ENCODE measurements at places on chromosomes 2 and 18. TPM values are rescaled to one million over a fixed set of nuclear protein-coding genes. Genes with fewer than 3 reads are reported as not detected.

- no peaks in the 10 kb centered on the region for H3K36me3 ChIP-seq
- H3K4me1 ChIP-seq, result 0 out of 2 replicates have a peak, but pooled peaks cover 2% of the 10 kb centered on the region
- H3K27me3 ChIP-seq, result no peaks in the 10 kb centered on the region
- no peak overlapping the region for H3K4me3 ChIP-seq
These were observed 245.8 kb downstream of the SOX11 start for GRCh38 chr2:5937851-5938565.

DNA sequence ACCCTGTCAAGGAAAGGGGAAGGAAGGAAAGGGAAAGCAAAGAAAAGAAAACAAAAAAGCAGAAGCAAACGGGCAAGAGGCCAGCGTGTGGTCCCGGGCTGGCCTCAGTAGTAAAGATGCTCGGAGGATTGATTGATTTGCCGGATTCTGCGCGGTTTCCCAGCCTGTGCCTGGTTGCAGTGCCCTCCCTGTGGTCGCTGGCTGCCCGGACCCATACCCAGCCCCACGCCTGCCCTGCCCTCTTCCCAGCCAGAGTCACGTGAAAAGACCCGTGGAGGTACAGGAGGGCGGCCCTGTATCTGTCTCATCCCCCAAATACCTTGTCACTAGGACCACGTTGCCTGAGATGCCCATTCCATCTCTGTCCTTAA lies 55.1 kb upstream of the IMP4 start:
- H3K4me1 ChIP-seq, result no peaks in the 10 kb centered on the region
- no peak overlapping the region for H3K4me3 ChIP-seq
- DNase-seq, result no peak

GRCh38 chr18:49814147-49814499 lies 790 bp upstream of the ACAA2 start:
- H3K27ac ChIP-seq, result no peak overlapping the region
- H3K27me3 ChIP-seq, result no peaks in the 10 kb centered on the region
- DNase-seq, result peak; percentile 71
- H3K36me3 ChIP-seq, result peaks cover 27% of the 10 kb centered on the region

GRCh38 chr2:40488101-40488601 lies 36.3 kb upstream of the SLC8A1 start:
- peaks cover 6% of the 10 kb centered on the region for H3K36me3 ChIP-seq
- no peaks in the 10 kb centered on the region for H3K4me1 ChIP-seq
- no peak overlapping the region for H3K27ac ChIP-seq
- H3K4me3 ChIP-seq, result no peak overlapping the region
- no peak for DNase-seq

DNA sequence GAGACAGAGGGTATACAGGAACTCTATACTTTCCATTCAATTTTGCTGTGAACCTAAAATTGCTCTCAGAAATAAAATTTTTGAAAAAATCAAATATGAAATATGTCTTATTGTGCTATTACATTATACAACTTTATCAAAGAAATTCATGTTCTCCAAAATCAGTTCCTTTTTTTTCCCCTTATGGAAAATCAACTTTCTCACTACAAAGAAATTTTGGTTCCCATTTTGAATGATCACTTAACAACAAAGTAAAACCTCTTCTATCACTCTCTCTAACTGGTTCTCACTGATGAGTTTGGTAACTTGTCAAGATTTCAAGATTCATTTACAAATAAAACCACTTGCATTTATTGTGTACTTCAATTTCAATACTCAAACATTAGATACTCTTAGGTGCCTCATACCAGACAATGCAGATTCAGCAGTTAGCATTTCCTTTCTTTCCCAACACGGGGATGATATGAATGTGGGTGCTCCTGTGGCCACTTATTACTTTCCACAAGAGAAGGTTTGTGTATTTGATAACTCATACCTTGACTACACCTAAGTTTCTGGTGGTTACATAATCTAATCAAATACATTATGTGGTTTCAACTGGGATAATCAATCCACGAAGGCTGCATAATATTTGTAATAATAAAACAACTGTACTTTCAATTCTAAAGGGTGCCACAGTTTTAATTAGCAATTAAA lies 6.4 kb downstream of the PSME4 start:
- no peak for DNase-seq
- no peak overlapping the region for H3K27ac ChIP-seq
- H3K36me3 ChIP-seq, result no peaks in the 10 kb centered on the region
- H3K27me3 ChIP-seq, result no peaks in the 10 kb centered on the region

The XPO1 gene
- 320 TPM for total RNA-seq

- DNase-seq, result no peak
- no peaks in the 10 kb centered on the region for H3K27me3 ChIP-seq
- H3K4me1 ChIP-seq, result no peaks in the 10 kb centered on the region
- no peak overlapping the region for H3K4me3 ChIP-seq
These were observed 870.2 kb downstream of the CBLN2 start for GRCh38 chr18:71673954-71674353.

DNA sequence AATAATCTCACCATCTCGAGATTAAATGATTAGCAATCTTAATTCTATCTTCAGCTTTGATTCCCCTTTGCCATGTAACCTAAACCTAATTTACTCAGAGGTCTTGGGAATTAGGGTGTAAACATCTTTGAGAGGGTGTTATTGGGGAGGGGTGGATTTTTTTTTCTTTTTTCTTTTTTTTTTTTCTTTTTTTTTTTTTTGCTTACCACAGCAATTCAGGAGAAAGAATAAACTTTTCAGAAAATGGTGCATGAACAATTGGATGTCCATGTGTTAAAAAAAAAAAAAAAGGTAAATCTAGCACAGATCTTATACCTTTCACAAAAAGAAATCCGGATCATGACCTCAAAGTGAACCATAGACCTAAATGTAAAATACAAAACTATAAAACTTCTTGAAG lies 160.8 kb upstream of the FANCL start:
- no peaks in the 10 kb centered on the region for H3K36me3 ChIP-seq
- DNase-seq, result no peak
- H3K4me3 ChIP-seq, result no peak overlapping the region
- H3K4me1 ChIP-seq, result no peaks in the 10 kb centered on the region

- no peak overlapping the region for H3K4me3 ChIP-seq
- H3K27ac ChIP-seq, result no peak overlapping the region
- H3K4me1 ChIP-seq, result no peaks in the 10 kb centered on the region
- no peaks in the 10 kb centered on the region for H3K27me3 ChIP-seq
These were observed 44.4 kb upstream of the ZNF532 start for GRCh38 chr18:58820251-58820650.

The NEU2 gene
- total RNA-seq, result not detected

DNA sequence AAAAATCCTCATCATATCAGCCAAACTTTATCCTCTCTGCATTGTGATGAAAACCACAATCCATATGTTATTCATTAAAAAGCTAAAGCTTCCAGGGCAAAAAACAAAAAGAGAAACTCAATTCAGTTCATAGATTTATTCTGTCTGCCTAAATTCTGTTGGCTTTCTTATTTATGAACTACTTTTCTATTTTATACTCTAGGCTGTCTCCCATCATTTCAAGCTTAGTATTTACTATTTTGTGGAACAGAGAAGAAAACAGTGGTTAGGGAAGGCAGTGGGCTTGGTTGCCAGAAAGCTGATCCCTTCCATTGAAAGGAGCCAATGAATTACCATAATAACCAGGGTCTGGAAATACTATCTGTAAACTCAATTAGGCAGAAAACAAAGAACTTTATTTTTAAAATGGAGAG lies 71.8 kb downstream of the RAPH1 start:
- H3K4me3 ChIP-seq, result no peak overlapping the region
- no peaks in the 10 kb centered on the region for H3K4me1 ChIP-seq
- DNase-seq, result no peak

DNA sequence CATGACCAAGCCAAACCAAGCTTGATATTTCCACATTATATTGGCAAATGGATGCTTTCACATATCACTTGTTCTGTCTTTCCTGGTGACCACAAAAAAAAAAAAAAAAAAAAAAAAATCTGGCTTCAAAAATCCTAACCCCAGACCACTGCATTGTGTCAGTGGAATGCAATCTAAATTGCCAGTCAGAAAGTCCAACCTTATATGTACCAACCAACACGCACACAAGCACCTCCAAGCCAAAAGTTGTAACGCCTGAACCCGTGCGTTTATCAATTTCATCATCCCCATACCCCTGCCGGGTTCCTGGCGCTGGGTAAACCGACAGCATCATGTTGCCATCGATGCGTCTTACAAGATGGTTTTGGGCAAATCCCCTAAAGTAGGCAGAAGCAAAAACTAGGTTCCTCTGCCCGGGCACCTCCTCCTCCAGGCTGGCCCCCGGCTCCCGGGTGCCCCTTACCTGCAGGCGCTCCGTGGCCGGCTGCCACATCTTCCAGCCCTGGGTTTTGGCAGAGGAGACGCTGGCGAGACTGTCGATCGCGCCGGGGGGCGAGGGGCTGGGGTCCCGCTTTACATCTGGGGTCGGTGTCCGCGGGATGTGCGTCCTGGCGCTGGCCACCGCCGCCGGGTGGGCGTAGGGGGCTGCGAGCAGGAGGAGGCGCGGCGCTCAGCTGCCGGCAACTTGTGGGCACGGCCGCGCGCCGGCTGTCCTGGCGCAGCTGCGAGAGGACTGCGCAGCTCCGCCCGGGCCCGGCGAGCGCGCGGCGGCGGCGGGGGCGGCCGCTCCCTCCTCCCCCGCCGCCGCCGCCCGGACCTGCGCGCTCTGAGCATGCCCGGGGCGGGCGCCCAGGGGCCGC lies at the start of gene PID1:
Gene PID1, minus strand, starts transcription at position 737 of the 860 bp plus-strand sequence. Its CDS starts 244 bp downstream, at position 493.
- peak; percentile 41 for DNase-seq
- no peaks in the 10 kb centered on the region for H3K27me3 ChIP-seq
- no peaks in the 10 kb centered on the region for H3K36me3 ChIP-seq

DNA sequence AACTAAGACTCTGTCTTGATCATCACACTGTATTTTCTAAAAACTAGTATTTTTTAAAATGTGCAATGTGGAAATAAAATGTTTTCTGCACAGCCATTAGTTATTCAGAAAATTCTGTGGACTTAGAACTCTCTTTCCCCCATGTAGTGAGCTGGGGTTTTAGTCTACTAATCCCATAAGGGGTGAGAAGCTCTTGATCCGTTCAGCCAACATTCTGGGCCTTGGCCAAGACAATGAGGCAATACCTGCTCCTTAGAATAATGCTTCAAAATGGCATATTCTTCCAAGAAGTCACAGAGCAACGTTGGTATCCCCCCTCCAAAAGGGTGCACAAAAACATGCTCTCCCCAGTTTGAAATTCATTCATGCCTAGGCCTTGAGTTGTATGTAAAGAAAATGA lies 4.0 kb downstream of the REEP1 start:
- H3K27me3 ChIP-seq, result peaks cover 19% of the 10 kb centered on the region
- DNase-seq, result no peak
- 0 out of 2 replicates have a peak, but pooled peaks cover 3% of the 10 kb centered on the region for H3K4me1 ChIP-seq
- no peak overlapping the region for H3K27ac ChIP-seq

DNA sequence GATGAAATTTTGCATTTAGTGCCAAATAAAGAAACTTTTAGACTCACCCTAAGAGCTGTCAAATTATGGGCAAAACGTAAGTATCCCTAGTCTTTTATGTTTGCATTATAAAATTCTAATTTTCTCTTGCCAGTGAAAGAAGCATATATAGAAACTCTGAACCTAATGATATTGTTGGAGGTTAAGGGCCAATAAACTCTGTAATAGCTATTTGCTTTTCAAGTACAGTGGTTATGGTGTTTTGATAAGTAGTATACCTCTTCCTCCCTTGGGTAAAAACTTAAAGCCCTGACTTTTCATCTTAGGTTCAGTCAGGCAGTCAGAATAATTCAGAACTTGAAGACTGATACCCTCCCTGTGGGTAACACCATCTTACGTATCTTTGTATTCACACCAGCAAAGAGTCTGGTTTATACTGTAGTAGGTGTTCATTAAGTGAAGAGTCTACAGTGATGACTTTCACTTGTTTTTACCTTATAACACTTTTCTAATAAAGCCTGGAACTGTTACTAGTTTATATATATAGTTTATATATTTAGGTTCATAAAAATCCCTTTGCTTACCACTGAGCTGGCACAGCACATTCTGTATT lies 19.1 kb downstream of the PAPOLG start:
- no peaks in the 10 kb centered on the region for H3K4me1 ChIP-seq
- H3K27me3 ChIP-seq, result no peaks in the 10 kb centered on the region
- no peak overlapping the region for H3K27ac ChIP-seq
- H3K4me3 ChIP-seq, result no peak overlapping the region
- DNase-seq, result no peak

GRCh38 chr2:159130302-159130701 lies 156.2 kb downstream of the WDSUB1 start:
- H3K4me3 ChIP-seq, result no peak overlapping the region
- H3K36me3 ChIP-seq, result no peaks in the 10 kb centered on the region
- DNase-seq, result no peak
- no peak overlapping the region for H3K27ac ChIP-seq
- H3K4me1 ChIP-seq, result no peaks in the 10 kb centered on the region
- no peaks in the 10 kb centered on the region for H3K27me3 ChIP-seq

GRCh38 chr2:166184789-166185188 lies 57.0 kb upstream of the SCN1A start:
- H3K4me3 ChIP-seq, result no peak overlapping the region
- no peaks in the 10 kb centered on the region for H3K36me3 ChIP-seq
- H3K27ac ChIP-seq, result no peak overlapping the region
- DNase-seq, result no peak
- H3K27me3 ChIP-seq, result no peaks in the 10 kb centered on the region

DNA sequence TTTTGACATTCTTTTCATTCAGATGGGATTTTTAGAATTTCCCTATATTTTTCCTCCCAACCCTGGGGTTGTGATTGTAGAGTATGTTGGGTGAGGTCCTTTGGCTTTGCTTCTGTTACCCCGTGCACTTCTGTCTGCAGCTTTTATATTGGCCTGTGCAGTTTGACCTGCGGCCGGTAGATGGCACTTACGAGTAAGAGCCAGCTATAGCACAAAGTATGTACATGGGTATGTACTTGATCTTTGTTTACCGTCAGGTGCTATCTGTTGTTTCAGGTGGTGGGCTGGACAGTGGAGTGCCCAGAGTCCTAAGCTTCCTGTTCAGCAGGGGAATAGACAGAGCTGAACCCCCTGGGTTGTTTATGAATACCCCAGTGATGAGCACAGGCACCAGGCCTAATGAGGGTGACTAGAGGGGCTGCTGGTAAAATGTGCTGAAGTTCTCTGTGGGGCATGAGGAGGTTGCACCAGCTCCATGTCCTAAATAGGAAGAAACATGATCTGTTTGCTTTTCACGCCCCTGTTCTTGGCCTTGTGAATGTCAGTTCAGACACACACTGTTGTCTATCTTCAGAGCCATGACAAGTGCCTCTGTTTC lies 58.9 kb upstream of the THUMPD2 start:
- peaks cover 12% of the 10 kb centered on the region for H3K36me3 ChIP-seq
- no peaks in the 10 kb centered on the region for H3K27me3 ChIP-seq
- DNase-seq, result peak; percentile 65
- H3K4me1 ChIP-seq, result no peaks in the 10 kb centered on the region
- no peak overlapping the region for H3K27ac ChIP-seq

The MYO5B gene
- total RNA-seq, result 9.3 TPM

Data from H9 (cell line).